DMS153 (cell line): ENCODE measurements at places on chromosomes 3 and 15.

DNA sequence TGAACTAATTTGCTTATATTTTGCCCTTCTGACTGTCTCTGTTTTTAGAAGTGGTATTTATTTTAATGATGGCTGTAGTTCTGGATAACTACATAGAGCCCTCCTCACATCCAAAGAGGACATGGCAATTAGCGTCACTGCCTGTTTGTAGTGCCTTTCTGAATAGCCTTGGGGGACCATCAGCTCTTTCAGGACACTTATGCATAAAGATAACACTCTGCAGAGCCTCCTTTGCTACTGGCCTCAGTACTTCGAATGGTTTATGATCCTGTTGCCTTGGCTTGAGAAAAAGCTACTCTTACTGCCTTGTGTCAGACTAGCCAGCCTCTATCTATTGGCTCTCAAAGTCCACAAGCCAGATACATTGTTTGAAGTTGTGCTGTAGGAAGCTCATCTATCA is 105.4 kb upstream of the SPRED1 start:
- no peak for DNase-seq

DNA sequence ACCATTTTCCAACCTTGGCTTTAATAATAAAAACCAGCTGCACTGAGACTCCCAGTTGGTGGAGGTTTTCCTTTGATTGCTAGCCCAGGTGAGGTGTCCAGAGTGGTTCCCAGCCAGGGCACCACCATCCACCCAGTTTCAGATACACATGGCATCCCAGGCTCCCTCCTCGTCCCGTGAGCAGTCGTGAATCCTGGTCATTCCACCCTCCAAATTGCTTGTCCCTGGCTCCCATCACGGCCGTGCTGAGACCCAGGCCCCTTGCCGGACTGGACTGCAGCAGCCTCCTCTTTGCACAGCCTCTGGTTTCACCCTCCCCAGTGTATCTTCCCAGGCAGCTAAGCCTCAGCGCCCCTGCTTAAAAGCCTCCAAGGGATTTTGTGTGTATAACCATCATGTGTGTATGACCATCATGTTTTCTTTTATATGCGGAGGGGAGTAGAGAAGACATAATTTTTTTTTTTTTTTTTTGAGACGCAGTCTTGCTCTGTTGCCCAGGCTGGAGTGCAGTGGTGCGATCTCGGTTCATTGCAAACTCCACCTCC is 106.3 kb downstream of the ETFA start:
- no peak for DNase-seq

DNA sequence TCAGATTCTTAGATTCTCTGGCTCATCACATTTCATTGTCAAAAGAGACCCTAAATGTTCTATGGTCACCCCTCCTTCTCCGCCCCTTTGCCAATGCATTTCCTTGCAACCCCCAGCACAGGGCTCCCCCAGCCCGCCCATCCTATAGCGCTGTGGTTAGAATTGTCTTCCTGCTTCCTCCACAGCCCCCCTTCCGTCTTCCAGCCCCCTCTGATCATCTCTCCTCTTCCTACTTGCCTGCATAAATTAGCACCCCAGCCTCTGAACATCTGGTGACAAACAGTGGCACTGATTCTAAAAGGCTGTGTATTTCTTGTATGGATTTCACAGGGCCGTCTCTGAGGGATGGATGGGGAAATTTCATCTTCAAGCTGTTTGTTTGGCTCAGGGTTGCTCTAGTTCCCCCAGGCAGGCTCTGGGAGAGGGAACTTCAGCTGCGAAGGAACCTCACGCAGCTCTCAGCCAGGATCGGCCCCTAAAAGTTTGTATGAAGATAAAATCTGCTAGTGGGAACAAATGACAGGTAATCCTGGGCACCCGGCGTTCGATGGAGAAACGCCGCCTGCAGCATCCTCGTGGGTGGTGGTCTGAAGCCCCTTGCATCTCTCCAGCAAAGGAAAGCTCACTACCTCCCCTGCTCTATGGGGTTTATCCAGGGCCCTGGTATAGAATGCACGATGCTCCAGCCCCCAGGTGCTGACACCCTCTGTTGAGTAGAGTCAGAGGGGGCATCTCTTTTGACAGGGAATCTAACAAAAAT is 83.0 kb downstream of the WNT7A start:
- DNase-seq: no peak

DNA sequence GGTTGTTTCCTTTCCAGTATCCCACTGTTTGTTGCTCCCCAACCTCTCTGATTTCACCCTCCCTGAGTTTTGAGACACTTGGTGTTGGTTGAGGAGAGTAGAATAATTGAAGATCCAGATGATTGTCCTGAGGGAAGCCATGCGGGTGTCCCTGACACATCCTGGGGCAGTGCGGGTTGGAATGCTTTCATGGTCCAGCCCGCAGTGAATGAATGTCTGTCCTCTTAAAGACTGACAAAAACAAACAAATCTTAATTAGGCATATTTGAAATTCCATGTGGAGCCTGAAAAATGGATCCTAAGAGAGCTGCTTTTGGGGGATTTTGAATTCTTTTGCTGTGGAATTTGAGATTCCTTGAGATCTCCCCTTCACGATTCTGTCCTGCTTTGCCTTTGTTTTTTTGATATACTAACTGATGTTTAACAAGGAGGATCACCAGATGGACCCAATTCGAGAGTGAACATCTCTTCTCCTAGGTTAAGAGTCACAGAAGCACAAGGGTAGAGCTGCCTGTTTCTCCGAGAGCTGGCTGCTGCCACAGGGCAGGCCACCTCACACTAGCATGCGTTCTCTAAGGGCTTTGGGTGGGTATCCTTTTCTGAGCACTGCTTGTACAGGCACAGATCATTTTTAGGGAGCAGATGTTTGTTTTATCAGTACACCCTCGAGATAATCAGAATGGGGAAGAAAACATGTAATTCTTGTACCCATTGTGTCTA is 47.4 kb downstream of the GPR171 start:
- no peak for DNase-seq

- DNase-seq: no peak
Measured at GRCh38 chr15:50531766-50532165, 14.7 kb downstream of the USP50 start.

DNA sequence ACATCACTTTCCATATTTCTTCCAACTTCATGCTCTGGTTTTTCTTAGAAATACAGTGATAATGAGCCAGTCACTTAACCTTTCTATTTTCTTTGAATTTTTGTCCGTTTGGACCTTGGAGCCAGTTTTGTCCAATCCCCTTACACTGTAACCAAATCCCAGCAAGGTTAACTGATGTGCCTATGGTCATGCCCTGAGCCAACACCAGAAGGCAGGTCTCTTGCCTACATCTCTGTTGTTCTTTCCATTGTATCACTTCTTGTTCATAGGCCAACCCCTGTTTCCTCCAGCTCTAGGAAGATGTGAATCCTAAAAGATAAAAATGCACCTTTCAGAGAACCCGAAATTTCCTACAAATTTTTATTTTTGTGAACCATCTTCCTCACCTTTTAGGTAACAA is 122.7 kb downstream of the CMSS1 start:
- DNase-seq: no peak

- DNase-seq: no peak
Measured at GRCh38 chr3:100155128-100155527, 40.8 kb upstream of the FILIP1L start.

DNA sequence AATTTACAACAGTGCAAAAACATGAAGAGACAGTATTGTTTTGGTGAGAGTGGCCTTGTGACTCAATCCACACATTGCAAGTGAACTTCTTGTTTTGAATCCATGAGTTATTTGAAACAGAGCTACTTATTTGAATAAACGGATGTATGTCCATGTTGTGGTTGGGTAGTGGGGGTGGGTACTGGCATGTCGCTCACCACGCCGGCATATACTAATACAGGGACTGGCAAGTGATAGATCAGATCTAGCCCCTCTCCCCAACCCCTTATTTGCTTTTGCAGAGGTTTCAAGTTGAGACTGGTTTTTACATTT is 83.8 kb downstream of the EDEM1 start:
- no peak for DNase-seq

DNA sequence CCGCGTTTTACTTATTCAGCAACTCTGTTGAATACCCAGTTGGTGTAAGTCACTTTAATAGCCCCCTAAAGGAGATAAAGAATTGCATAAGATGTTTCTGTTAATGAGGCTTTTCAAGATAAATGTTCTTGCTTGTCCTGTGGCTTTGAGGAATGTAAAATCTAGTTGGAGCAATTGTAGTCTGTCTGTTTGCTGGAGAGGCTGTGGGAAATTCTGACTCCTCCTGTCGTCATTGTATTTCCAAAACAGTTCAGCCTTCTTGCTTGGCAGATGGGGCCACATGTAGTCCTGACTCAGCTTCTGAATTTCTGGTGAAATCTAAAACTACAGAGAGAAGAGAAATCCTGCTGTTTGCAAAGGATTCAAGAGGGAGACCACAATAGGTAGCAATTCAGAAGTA is 114.4 kb downstream of the RYR3 start:
- DNase-seq: no peak
